Fibroblast of skin of left biceps (primary cell): ENCODE measurements at places on chromosomes 2 and 18.

GRCh38 chr2:80896576-80896975 is 592.0 kb upstream of the LRRTM1 start:
- DNase-seq = no peak

DNA sequence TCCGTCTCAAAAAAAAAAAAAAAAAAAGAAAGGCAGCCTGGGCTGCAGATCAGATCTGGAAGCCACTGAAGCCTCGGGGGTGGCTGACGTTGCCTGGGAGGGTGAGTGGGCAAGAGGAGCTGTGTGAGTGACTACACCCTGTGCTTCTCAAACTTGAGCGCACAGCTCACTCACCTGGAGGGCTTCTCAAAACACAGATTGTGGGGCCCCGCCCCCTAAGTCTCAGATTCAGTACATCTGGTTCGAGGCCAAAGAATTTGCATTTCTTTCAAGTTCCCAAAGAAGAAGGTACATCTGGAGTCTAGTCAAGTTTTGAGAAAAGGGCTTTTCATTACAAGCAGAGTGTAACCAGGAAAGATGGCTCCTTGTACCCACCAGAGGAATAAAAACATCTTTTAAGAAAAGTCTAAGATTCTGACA is 97.7 kb upstream of the CAB39 start:
- no peak for DNase-seq

- no peak for DNase-seq
Observed at GRCh38 chr18:692824-693223, 19.6 kb downstream of the ENOSF1 start.

DNA sequence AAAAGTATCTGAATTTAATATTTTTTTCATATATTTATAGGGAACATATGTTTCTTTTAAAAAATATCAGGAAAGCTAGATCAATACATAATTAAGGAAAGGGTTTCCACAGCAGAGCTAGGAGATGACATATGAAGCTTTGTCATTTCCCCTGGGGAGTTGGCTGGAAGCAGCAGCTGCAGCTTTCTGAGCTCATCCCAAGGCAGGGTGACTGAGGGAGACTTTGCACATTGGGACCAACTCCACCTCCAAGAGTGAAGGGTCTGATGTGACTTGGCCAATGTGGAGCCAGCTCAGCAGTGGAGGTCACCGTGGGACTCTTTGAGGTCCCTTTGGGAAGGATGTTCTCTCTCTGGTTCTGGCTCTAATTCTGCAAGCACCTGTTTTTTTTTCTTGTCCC is 315.1 kb downstream of the RDH14 start:
- DNase-seq = no peak

- DNase-seq = no peak
Observed at GRCh38 chr2:32562906-32563305, 64.9 kb upstream of the TTC27 start.

DNA sequence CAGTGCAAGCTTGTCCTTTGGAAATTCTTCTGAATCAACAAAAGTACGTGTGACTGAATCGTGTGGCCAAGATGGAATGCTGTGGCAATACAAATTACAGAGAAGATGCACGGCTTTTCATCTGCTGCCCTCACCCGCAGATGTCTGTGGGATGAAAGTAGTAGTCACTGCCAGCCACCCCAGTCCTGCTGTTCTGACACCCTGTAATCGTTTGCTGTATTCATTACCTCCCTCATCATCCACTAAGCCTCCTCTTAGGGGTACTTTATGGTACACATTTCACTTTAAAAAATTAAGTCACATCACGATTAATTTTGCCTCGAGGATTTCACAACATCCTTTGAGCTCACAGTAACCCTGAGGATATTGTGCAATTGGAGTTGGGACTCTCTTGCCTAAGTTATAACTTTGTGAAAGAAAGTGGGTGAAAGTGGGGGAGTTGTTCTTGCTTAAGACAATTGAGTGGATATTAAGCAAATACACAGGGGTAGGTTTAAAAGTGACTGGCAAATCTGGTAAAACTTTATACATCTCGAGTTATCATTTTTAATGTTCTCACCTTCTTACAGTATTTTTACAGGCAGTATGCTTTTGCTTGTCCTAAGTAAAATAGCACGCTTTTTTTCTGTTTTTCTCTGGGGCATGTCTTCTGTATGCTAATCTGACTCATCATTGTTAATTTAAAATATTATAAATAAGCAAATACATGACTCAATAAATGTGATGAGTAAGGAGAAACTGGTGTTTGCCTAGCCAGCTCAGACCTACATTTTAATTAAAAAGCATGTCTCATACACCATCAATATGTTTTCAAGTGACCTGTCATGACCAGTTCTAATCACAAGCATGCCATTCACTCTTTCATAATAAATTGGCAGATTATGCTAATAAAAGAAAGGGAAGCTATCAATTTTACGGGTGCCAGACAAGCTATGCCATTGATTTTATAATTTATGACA is 680.9 kb downstream of the IRS1 start:
- peak; percentile 75 for DNase-seq

- no peak for DNase-seq
Observed at GRCh38 chr2:240168546-240169361, 28.3 kb upstream of the OTOS start.

DNA sequence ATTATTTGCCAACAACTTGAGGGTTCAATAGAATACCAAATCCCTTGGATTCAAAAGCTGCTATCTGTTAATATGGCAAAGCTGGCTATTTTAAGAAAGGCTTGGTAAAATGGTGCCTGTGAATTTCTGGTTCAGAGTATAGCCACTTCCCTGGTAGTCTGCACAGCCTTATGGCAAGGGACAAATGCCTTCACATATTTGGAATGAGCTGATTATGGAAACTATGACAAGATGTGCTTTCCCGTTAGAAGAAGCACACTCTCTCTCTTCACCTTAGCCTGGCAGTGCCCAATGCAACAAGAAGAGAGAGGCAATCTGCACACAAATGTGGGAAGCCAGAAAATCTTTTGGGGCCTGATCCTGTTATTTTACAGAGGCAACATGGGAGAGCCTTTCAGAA is 47.5 kb upstream of the MAP3K20 start:
- no peak for DNase-seq

DNA sequence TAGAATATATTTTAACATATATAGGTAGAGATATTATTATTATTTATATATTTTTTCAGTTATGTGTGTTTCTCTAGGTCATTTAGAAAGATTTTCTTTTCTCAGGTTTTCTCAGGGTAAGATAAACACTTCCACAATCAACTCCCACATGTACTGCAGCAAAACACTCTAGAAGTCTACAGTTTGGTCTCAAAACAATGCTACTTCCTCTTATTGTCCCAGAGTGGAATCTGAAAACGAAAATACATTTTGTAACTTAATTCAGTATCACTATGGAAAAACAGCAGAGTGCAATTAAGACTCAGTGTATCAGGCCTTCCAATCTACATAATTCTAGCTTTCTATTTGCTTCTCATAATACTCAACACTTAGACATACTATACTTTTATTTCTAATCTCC is 190.1 kb upstream of the SLC35G4 start:
- DNase-seq = no peak

GRCh38 chr2:602571-603359 is 74.4 kb downstream of the TMEM18 start:
- no peak for DNase-seq

GRCh38 chr2:46382331-46383112 is 85.3 kb downstream of the EPAS1 start:
- DNase-seq = no peak

GRCh38 chr2:23662941-23663920 is 263.7 kb downstream of the ATAD2B start:
- DNase-seq = no peak

- peak; percentile 32 for DNase-seq
Observed at GRCh38 chr2:144659731-144660275, 139.9 kb upstream of the ZEB2 start.

DNA sequence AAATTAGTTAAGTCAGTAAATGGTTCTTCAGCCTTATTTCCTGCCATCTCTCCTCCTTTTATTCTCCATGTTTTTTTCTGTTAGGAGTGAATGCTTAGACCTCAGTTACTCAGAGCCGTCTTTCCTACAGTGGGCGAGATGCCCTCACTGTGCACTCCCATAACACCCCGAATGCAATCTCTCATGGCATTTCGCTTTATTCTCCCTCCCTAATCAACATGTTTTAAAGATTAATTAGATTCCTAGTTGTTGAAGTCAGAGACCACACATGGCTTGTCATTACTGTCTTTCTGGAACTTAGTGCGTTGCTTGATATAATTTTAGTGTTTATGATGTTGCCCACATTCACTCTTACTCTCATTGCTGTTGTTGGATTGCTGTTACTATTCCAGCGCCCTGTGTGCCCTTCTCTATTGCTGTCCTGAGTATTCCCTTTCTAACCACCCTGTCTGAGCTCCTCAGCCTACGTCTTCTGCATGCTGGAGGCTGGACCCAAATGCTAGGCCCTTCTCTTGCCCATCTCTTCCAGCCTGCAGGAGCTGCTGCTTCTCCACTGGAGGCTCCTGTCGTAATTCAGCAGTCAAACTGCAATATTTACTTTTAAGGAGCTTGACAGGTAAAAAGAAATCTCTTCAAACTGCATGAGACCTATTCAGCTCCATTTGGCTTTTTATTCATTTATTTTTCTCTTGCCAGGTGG is 99.3 kb downstream of the MAP2 start:
- no peak for DNase-seq

DNA sequence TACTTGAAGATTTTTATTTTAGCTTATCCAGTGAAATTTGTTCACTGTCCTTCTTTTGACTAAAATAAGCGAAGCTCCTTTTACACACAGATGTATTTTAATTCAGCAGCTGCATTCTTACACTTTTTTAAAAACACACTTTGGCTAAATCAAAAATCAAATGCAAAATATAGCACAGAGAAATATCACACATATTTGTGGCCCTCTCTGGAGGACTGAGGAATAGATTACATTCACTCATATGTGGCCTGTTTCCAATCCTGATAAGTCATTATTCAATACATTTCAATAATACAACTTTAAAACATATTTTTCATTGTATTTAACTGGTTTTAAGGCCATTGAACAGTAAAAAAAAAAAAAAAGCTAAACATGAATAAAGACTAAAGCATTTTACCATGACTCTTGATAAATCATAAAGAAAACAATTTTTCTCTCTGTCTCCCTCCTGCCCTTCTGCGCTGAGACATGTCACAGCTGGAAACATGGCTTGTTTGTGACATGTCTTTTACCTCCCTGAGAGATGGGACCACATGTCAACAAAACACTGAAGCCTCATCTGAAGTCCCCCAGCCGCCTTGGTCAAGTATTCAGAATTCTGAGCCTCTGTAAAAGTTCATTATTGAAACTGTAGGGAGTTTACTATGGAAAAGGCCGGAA is 221.0 kb downstream of the ZNF407 start:
- DNase-seq = no peak

DNA sequence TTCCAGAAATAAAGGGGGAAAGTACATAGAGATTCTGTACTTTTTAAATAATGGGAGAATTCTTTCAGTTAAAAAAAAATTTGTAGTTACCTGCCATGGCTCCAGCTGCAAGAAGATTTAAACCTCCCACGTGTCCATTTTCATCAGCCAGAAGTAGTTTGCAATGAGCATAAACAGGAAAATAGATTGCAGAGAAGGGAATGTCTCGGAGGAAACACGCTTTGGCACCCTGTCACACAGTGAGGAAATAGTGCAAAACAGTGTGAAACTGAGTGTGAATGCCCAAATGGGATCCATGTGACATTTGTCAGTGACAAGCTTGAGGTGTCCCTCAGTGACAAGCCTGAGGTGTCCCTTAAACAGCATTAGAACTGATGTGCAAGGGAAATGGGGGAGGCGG is 102.7 kb downstream of the SLC25A12 start:
- DNase-seq = no peak

- no peak for DNase-seq
Observed at GRCh38 chr2:227761740-227762476, 16.2 kb downstream of the SCYGR8 start.

GRCh38 chr2:26847307-26847654 is 651 bp upstream of the DPYSL5 start:
- no peak for DNase-seq

GRCh38 chr2:27993402-27993787 is 102.9 kb downstream of the BABAM2 start:
- DNase-seq = peak; percentile 35

GRCh38 chr2:236576953-236577352 is 7.3 kb downstream of the ACKR3 start:
- DNase-seq = no peak

GRCh38 chr2:78721355-78722033 is 304.0 kb upstream of the REG3G start:
- DNase-seq = no peak

- DNase-seq = no peak
Observed at GRCh38 chr2:164369366-164369765, 251.9 kb downstream of the GRB14 start.
